Activated CD8-positive, alpha-beta memory T cell treated with anti-CD3 and anti-CD28 coated beads for 1 hour (primary cell): ENCODE measurements at places on chromosomes 16 and 17.

GRCh38 chr17:13362341-13363122 is 239.2 kb downstream of the HS3ST3A1 start:
- DNase-seq: no peak

DNA sequence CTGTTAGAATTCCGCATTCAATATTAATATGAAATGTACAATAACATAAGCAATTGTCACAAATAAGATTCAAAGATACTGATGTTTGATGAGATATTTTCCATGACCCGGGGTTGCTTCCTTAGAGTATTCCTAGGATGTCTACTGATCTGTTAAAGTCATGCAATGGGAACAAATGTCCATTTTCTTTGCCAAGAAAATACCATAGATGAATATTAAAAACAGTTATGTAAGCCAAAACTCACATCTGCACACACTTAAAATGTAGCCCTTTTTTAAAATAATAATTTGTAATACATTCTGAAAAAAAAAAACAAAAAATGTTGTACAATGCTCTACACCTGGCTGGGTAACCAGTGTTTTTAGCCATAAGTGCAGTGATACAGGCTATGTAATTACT is 259.4 kb upstream of the AXIN2 start:
- no peak for DNase-seq

GRCh38 chr16:81836279-81837054 is 57.4 kb downstream of the PLCG2 start:
- DNase-seq: no peak

GRCh38 chr16:78200023-78200389 is 100.6 kb downstream of the WWOX start:
- no peak for DNase-seq

- DNase-seq: no peak
Measured at GRCh38 chr16:75423723-75424104, 9.6 kb downstream of the CFDP1 start.

- DNase-seq: no peak
Measured at GRCh38 chr17:743139-743538, 8.9 kb downstream of the GEMIN4 start.

- DNase-seq: no peak
Measured at GRCh38 chr16:74480150-74481029, 59.1 kb upstream of the CLEC18B start.

- DNase-seq: no peak
Measured at GRCh38 chr16:65069766-65070165, 52.1 kb downstream of the CDH11 start.

DNA sequence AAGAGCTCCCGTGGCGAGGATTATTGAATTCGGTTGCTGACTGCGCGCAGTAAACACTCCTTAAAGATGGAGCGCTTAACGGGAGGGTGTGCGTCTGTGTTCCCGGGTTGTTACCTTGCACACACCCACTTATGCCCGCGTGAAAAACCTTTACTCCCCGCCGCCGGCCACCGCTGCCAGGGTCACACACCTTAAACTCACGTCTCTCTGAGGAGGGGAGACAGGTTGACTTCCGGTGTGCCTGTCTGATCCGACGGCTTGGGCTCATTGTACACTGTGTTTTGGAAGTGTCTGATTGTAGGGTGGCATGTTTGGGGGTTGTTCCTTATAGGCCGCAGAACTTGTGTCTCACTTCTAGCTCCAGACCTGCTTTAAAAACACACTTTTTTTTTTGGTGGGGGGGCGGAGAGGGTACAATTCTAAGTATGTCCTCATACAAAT is 66.8 kb downstream of the KPNA2 start:
- DNase-seq: no peak

GRCh38 chr17:57943645-57944044 is 11.6 kb downstream of the CUEDC1 start:
- no peak for DNase-seq

DNA sequence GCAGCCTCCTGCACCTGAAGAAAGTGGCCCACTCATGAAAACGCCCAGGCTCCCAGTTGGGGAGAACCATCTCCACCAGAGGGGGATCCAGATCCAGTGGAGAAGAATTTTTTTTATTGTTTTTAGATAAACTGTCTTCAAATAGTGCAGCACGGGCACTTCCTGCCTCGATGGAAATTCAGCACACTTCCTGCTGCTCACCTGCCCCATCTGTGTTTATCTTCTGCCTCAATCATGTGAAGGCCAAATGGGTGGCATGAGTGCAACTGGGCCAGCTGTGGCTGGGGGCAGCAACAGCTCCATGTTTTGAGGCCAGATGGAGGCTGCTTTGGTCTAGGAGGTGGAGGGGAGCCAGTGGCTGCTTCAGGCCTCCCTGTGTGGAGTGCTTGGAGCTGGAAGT is 75.9 kb upstream of the WSB1 start:
- no peak for DNase-seq

DNA sequence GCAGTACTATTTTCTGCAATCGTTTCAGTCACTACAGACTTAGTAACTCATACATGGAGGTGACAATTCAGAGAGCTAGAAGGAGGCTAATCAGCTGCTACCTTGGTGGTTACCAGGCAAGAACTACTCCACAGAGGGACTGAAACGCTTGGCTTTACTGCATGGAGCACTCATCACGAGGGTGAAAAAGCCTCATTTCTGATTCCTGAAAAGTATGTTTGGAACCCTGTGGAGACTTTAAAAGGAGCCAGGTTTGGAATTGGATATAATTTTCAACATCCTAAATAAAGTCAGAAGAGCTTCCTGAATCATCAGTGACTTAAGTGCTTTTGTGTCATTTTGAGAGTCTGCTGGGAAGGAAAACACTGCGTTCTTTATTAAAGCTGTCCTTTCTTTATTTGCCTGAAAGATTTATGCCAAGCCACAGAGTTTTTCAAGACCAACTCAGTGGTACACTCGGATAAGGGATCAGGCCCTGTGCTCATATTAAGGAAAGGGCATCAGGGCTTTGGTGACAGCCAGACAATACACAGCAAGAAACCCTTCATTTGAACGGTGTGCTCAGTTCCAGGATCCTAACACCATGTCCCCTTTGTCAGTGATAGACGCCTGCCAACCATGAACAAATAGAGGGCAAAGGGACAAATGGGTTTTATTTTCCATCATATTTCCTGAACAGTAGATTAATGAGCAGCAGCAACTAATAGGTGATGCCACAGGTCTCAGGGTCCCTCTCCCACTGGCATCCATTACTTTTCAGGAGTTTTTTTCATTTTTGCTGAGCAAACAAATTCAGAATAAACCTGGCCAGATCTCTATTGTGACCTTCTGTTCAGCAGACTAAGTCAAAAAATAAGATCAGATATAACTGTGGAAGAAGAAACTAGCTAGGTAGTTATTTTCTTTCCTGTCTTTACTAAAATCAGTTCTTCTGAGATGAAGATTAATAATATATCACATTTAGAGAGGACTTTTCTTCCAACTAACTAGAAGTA is 80.5 kb upstream of the CLEC18B start:
- DNase-seq: no peak

DNA sequence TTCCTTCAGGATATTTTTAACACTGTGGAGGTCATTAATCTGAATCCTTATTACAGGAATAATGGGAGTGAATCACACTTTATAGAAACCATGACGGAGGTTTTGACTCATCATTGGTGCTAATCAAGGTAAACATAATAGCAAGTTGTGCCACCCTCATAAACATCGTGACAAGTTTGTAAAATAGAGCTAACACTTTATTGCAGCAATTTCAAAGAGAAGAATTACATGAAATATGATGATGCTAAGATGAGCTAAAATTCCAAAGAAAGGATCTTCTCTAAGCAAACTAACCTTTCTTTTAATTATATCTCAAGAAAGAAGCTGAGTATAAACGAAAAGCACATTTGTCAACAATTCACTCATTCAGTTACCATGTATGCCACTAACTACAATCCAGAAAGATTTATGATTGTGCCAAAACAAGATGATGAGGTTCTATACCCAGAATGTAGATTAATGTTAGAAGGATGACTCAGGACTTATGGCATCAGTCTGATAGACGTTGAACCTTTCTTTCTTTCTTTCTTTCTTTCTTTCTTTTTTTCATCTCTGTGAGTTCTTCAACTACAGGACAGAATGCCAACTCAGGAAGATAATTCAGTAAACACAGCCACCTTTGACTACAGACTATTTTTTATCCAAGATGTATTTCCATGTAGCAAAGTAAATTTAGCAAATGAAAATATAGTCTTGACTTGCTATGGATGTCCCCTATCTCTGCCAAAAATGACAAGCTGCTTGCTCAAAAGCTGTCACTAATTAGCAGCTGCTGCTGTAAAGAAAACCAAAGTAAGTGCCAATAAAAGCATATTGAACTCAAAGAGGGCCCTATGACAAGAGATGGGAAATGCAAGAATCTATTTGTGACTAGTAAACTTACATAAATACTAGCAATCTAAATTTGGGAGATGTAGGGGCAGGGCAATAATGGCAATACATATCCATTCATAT is 23.3 kb downstream of the STAT5B start:
- DNase-seq: no peak

GRCh38 chr16:79668502-79668901 is 68.0 kb upstream of the MAF start:
- DNase-seq: no peak

GRCh38 chr17:76438906-76439305 is 14.0 kb downstream of the UBE2O start:
- DNase-seq: no peak

GRCh38 chr16:54052271-54052670 is 234.3 kb downstream of the IRX3 start:
- no peak for DNase-seq

DNA sequence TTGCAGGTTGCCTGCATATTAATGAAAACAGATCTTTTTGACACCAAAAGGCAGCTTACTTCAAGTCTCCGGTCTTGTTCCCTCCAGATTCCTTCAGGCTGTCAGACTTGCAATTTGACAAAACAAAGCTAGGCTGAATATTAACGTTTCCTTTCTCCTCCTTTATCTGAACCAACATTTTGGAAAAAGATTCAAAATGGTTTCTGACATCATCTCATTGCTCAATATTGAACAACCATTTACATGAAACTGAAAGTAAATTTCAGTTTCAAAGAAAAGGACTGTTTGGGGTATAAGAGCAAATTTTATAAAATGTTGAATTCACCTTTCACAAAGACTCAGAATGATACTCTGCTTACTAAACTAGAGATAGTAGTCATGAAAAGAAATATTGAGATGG is 521.8 kb downstream of the KCNJ2 start:
- DNase-seq: no peak

- no peak for DNase-seq
Measured at GRCh38 chr17:7077911-7078546, 2.0 kb downstream of the CLEC10A start.

GRCh38 chr17:81003711-81004475 is 12.3 kb downstream of the CHMP6 start:
- no peak for DNase-seq

GRCh38 chr16:10880594-10881452 is 3.8 kb downstream of the CIITA start:
- no peak for DNase-seq
